Frontal cortex (tissue), 4 donors: ENCODE measurements at places on chromosomes 1 and 21.

DNA sequence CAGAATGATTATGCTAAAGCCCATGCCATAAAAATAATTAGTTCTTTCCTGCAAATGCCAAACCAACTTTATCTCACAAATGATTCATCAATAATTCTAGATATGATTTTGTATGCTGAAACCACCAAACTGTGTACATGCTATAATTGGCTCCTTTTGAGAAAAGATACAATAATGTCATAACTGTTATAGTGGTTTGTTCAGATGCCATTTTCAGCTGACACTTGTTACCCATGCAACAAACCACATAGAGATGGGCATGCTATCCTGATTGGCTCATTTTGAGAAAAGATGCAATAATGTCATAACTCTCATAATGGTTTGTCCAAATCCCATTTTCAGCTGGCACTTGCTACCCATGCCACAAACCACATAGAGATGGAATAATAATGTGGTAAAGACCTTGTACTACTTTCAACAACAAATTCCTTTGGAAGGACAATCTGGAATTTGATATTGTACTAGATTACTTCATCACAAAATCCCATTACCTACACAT is 283.8 kb downstream of the TPR start:
- DNase-seq = no peak

DNA sequence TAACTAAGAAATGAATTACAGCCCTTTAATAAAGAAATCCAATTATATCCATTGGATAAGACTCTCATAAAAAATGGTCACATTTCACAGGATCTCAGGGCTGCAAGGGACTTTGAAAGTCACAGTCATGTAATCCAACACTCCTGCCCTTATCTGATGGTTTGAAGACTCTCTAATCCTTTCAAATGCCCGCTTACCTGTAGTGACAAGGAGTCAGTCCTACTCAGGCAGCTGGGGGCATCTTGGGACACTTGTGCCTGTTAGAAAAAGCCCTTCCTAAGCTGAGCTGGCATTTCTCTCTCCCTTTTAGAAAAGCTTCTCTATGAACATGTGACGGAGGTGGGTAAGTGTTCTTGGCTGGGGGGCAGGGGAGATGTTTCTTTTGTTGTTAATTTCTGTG is 11.0 kb upstream of the ZNF691 start:
- DNase-seq = no peak

GRCh38 chr1:151993084-151993733 is 450 bp downstream of the S100A10 start:
- DNase-seq = no peak

DNA sequence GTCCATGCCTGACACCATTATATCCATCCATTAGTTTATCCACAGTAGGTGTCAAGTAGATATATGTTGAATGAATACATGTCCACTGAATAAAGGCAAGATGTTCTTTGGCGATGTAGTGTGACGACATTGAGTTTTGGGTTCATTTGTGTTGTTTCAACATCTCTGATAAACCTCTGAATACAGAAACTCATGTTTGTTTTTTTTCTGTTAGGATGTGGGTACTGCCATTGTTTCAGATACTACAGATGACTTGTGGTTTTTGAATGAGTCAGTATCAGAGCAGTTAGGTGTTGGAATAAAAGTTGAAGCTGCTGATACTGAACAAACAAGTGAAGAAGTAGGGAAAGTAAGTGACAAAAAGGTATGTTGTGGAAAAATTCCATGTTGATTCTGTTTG is 28.1 kb downstream of the MDM4 start:
- no peak for DNase-seq

DNA sequence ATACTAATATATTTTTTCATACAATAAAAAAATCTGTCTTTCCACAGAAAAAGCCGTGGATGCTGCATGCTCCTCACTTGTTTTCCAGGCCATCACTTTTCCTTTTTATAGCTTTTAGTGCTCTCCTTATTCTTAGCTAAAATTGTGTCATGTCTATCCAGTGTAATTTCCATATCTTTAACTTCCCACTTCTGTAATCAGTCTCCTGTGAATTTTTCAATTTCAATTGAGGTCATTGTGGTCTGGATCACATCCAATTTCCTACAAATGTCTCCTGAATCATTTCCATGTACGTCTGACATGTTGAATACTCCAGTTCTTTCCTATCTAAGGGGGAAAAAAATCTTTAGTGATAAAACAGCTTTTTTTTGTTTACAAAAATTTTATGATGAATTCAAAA is 838.2 kb upstream of the B3GALT2 start:
- no peak for DNase-seq

DNA sequence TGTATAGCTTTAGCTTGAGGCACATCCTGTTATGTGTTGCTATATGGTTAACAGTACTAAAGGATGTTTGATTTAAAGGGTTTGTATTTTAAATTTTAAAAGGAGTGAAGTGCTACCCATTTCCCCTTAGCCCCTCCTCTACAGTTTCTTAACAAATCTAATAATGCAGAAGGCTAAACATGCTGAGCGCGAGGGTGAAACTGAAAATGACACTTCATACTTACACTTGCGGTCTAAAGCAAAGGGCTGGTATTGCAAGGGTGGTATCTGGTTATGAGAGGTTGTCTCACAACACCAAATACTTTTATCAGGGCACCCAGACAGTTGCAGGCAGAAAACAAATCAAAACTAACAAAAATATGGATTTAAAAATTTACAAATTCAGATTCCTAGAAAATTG is 172.3 kb downstream of the SIPA1L2 start:
- no peak for DNase-seq

DNA sequence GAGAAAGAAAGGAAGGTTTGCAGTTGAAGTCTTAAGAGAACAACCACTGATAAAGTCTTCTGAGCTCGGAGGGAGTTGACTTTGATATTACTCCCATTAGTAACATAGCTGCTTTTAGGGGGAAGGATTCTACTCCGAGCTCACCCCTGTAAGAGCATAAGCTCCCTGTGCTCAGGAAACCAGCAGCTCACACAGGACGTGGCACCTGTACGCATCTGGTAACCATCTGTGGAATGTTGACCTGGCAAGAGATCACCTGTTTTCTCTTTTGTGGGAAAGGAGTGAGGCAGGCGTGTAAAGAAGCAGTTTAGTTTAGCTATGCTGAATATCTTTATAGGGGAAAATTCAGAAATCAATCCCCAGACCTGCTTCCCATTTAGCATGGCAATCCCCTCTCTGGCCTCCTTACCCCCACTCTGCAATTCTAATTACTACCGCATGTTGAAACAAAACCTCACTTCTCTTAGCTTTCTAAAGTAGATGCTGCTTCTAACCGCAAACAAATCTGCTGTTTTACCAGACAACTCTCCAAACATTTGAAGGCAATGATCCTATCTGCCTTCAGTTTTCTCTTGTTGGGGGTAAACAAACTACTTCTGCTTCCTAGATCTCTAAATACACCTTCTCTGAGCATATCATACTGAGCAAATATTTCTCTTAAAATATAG is 121.8 kb upstream of the KCNK1 start:
- no peak for DNase-seq

GRCh38 chr1:89941110-89941766 is 53.7 kb upstream of the ZNF326 start:
- no peak for DNase-seq

DNA sequence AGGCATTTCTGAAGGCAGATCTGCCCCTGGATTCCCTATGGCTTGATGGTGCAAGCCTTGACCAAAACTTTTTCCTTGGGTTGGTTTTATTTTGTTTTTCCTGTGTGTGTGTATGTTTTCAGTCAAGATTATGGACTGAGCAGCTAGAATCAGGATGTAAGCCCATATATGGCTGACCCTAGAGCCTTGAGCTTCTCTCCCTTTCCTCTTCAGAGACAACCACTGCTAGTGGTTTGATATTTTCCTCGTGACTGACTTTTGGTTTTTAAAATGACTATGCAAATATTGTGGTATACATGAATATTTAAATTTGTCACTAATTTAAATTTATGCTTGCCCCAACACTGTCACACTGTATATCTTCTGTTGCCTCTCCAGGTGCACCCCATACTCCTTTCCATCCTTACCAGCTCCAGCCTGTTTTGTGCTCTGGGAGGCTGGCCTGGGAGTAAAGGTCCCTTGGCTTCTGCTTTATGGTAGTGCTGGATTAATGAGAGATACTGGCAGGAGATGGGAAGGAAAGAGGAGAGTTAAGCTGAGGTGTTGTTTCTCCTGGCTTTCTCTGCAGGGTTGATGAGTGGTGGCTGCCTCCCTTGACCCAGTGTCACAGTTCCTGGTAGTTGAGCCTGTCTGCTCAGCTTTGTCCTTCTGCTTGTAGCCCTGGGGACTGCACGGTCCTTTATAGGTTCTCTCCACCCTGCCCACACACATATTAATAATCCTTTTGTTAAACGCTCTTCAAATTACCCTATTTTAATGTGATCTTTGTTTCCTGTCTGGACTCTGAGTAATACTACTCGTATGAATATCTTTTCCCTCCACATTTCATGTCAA is 44.4 kb downstream of the RWDD3 start:
- DNase-seq = no peak

GRCh38 chr1:199338760-199339159 is 688.8 kb upstream of the NR5A2 start:
- no peak for DNase-seq
